Activated CD4-positive, alpha-beta memory T cell treated with anti-CD3 and anti-CD28 coated beads, Interleukin-2, amount 10 ng/mL, durations not matched to agents 7 days and 5 days (primary cell): ENCODE measurements at places on chromosomes 3 and 15. TPM values are rescaled to one million over a fixed set of nuclear protein-coding genes. Genes with fewer than 3 reads are reported as not detected.

Gene ACVR2B
- 7.6 TPM for total RNA-seq

Gene LMLN
- total RNA-seq, result 3.0 TPM

Gene VGLL3
- not detected for total RNA-seq

Gene SERPINI2
- total RNA-seq, result not detected

Gene KNG1
- not detected for total RNA-seq

Gene GOLGA6L4
- 1.7 TPM for total RNA-seq

Gene EPHB1
- 0.80 TPM for total RNA-seq

Gene HCLS1
- total RNA-seq, result 382 TPM

Gene CLDN1
- not detected for total RNA-seq

Gene SPINT1
- total RNA-seq, result 5.1 TPM

Gene ANKUB1
- not detected for total RNA-seq

Gene ELL3
- total RNA-seq, result 0.25 TPM

Gene LMAN1L
- 0.63 TPM for total RNA-seq

- DNase-seq, result no peak
Measured at GRCh38 chr3:117853923-117854668, 1144.5 kb downstream of the TUSC7 start.

GRCh38 chr3:129572603-129573002 is 29.6 kb downstream of the H1-8 start:
- DNase-seq, result no peak

DNA sequence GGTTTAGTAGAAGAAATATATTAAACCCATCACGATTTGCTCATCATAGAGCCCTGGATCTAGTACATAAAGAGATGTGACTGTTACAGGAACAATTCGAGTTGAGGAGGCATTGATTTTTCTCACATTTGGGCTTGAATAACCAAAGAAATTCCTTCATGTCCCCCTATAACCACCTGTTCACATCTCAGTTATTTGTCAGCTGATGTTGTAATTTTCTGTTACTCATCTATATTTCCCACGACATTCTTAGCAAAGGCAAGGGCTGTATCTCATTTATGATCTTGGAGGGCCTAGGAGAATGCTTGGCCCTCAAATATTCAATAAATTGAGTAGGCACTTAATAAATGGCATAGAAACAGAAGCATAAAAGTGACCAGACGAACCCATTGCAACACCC is 36.4 kb upstream of the GYG1 start:
- no peak for DNase-seq

DNA sequence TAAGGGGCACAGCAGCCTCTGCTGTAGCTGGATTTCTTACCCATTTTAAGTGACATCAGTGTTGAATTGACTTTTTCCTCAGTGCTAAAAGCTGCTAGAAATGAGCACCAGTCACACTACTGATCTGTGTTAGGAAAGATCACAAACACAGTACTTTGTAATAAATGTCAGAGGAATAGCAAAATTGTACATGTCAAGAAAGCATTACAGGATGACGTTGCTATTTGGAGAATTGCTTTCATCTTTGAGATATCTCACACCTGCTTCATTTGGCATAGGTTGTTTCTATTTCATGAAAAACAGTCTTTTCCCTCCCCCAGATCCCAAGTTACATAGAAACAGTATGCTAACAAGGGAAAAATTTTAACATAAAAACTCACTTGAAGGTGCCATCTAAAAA is 77.8 kb downstream of the SLC25A26 start:
- no peak for DNase-seq

DNA sequence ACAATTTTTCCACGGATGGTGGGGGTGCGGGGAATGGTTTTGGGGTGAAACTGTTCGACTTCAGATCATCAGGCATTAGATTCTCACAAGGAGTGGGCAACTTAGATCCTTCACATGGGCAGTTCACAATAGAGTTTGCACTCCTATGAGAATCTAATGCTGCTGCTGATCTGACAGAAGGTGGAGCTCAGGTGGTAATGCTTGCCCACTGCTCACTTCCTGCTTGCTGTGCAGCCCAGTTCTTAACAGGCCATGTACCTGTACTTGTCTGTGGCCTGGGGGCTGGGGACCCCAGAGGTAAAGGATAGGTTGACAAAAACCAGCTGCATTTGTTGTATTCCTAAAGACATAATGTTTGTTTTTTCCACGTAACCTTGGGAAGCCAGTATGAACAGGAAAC is 16.0 kb downstream of the DZIP3 start:
- no peak for DNase-seq

GRCh38 chr3:53200501-53201498 is 39.8 kb downstream of the PRKCD start:
- no peak for DNase-seq

GRCh38 chr3:10292505-10293419 is at the start of gene GHRL:
Gene GHRL (minus strand): TSS chr3:10292947. CDS start chr3:10290180, 2,767 bp downstream.
- no peak for DNase-seq

- no peak for DNase-seq
Measured at GRCh38 chr3:157131861-157132260, 28.1 kb downstream of the CCNL1 start.

DNA sequence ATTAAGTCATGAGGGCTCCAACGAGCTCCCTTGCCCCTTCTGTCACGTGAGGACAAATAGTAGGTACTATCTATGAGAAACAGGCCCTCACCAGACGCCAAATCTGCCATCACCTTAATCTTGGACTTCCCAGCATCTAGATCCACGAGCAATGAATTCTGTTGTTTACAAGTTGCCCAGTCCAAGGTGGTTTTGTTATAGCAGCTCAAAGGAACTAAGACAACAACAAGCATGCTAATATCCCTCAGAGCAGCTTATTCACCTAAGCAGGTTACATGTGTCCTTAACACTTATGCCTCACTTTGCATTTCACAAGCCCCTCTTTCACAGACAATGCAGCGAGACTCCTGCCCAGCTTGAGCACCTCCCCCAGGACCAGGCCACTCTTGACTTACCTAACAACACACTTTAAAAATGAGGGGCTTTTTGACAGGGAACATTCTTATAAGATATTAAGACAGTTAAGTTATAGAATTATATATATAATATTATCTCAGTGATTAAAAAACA is 219.5 kb downstream of the PLCH1 start:
- DNase-seq, result no peak

- DNase-seq, result no peak
Measured at GRCh38 chr3:153165261-153165681, 3.2 kb downstream of the RAP2B start.

DNA sequence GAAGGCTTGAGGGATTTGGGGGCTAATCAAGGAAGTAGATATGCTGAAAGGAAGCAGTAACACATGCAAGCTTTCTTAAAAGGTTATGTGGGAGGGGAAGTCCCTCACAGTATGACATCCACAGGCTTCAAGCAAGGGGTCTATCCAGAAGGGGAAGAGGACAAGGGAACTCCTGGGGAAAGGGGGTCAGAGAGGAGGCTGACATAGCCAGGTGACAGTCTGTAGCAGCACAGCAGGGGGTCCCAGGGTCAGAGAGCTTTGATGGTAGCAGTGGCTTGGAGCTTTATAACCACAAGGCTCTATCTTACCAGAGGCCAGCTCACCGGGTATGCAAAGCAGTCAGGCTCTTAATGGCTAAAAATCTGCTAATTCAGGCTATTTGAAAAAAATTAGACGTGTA is 150.6 kb upstream of the NSMCE3 start:
- DNase-seq, result no peak
